ENCODE measurements at places on chromosomes 3 and 15.

DNA sequence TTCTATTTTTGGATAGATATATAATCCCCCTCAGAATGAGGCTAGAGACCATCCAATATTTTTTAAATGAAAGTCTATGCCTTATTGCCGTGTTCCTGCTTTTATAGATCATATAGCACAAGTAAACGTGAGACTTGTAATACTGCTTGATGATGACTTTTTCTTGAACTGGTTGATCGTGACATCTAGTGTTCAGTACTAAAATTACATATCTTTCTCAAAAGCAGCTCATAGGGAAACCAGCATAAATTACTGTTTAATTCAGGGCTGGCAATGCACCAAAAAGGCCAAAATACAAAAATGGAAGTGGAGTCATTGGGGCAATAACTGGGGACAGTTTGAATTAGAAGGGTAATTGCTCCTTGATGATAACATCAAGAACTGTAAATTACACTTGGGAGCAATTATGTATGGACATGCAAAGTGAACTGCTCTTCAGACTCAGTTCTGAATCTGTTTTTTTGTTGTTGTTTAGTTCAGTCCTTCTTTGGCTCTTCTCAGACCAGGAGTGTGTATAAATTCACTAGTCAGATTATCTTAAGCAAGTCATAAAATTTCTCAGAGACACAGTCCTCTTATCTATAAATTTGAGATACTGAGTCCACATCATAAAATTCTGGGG is 325.3 kb downstream of the THSD4 start:
- H3K4me3 ChIP-seq: no peak overlapping the region
- DNase-seq: peak; percentile 59

DNA sequence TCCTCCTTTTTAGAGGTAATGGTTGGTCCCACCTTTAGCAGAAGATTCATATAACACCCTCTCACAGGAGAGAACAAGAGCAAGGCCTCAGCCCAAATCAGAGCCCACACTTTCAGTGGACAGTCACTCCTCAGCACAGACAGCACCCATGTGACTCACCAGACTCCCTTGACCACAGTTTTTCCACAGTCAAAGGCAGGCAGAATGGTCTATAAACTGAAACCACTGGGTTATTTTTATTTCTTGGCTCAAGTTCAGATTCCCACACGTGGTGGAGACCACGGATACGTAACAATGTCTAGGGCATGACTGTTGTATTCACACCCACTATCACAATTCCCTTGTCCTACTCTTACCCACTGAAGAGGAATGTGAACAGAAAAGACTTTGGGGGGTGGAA is 237.8 kb upstream of the UBE2E1 start:
- H3K27me3 ChIP-seq: no peaks in the 10 kb centered on the region
- H3K27ac ChIP-seq: peak overlapping the region; percentile 60
- no peaks in the 10 kb centered on the region for H3K36me3 ChIP-seq
- no peak overlapping the region for H3K4me3 ChIP-seq
- peaks cover 10% of the 10 kb centered on the region for H3K4me1 ChIP-seq
- DNase-seq: peak; percentile 71

- H3K27me3 ChIP-seq: peaks cover 4% of the 10 kb centered on the region
- DNase-seq: no peak
- no peak overlapping the region for H3K27ac ChIP-seq
- peaks cover 12% of the 10 kb centered on the region for H3K4me1 ChIP-seq
- H3K4me3 ChIP-seq: peak overlapping the region; percentile 87
These were observed 775 bp upstream of the CCDC39 start for GRCh38 chr3:180680097-180680430.

- DNase-seq: no peak
- H3K27me3 ChIP-seq: no peaks in the 10 kb centered on the region
- H3K4me3 ChIP-seq: no peak overlapping the region
- no peaks in the 10 kb centered on the region for H3K36me3 ChIP-seq
- no peaks in the 10 kb centered on the region for H3K4me1 ChIP-seq
These were observed 826.4 kb downstream of the TUSC7 start for GRCh38 chr3:117536006-117536405.

- no peaks in the 10 kb centered on the region for H3K4me1 ChIP-seq
- H3K36me3 ChIP-seq: no peaks in the 10 kb centered on the region
- H3K4me3 ChIP-seq: no peak overlapping the region
- no peaks in the 10 kb centered on the region for H3K27me3 ChIP-seq
These were observed 2.9 kb downstream of the NPAP1 start for GRCh38 chr15:24678485-24678884.

GRCh38 chr15:51283026-51283425 is 55.4 kb downstream of the CYP19A1 start:
- peak overlapping the region; percentile 34 for H3K4me3 ChIP-seq
- no peaks in the 10 kb centered on the region for H3K36me3 ChIP-seq
- no peak for DNase-seq
